GF-D8 (cell line): ENCODE measurements at places on chromosomes 2 and 18.

DNA sequence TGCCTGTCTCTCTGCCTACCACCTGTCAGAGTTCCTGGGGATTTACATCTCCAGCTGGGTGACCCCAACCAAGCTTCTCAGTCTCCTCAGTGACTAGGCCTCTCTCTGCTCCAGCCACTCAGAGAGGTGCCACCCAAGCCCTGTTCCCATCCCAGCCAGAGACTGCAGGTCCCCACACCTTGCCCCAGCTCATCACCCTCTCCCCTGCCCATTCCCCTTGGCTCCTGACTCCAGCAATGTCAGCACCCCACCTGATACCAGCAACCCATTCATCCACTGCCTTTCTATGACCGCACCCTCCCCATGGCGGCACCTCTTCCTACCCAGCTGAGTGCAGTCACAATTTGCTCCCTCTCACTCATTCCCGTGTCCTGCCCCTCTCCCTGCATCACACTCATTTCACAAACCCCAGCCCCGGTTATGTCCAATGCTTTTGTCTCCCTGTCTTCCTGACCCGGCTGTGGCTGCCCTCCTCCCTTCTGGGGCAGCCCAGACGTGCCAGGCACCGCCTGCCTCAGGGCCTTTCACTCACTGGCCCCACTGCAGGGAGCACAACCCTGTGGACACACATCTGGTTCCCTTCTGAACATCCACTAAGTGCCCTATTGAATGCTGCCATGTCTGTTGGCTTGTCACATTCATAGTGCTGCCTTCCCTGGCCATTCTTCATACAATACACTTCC is 494.8 kb upstream of the HS6ST1 start:
- no peak for DNase-seq

DNA sequence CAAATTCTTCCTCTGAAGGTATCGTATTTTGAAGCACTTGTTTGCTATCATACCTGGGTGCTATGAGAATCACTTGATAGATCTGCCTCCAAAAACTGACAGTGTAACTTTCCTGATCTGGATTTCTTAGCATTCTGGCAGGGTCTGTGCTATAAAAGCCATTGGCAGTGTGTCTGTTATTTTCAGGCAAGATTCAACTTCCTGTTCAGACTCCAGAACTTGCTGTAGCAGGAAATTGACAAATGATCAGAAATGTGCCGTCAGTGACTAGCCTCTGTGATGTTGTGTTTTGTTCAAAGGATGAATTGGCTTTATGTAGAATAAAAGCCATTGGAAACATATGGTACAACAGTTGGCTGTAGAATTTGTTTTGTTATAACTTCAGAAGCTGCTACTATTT is 273.3 kb downstream of the PTPRM start:
- no peak for DNase-seq

DNA sequence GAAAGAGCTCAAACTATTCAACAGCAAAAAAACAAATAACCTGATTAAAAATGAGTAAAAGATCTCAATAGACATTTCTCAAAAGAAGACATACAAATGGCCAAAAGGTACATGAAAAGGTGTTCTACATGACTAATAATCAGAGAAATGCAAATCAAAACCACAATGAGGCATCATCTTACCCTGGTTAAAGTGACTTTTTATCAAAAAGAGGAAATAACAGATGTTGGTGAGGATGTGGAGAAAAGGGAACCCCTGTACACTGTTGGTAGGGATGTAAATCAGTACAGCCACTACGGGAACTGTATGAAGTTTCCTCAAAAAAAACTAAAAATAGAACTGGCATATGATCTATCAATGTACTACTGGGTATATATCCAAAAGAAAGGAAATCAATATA is 39.8 kb upstream of the TMEM163 start:
- DNase-seq = no peak

GRCh38 chr2:237276716-237277490 is 137.1 kb downstream of the COL6A3 start:
- DNase-seq = no peak

DNA sequence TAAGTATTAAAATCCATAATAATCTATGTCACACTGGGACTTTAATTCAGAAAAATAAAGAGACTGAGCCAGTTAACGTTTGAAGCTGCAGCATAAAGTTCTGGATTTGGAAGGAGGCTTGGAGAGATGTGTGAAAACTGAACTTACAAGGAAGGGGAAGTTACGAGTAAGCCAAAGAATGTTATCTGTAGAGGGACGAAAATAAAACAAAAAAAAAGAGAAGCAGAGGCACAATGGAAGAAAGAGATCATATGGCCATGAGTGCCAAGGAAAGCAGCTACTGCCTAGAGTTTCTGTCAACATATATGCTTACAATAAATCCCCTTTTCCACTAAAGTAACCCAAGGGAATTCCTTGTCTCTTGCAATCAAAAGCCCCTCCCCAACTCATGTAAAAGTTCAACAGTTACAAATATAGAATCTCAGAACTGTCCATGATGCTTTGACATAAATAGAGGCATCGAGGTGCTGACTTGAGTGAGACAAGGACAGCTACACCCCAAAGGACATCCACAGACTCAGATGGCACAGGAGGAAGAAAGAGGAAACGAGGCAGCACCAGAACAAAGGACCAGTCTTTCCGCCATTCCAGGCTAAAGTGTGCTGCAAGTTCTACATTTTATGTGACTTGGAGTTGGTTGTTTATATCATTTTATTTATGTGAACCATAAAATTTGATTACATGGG is 16.1 kb upstream of the ARL5A start:
- no peak for DNase-seq

DNA sequence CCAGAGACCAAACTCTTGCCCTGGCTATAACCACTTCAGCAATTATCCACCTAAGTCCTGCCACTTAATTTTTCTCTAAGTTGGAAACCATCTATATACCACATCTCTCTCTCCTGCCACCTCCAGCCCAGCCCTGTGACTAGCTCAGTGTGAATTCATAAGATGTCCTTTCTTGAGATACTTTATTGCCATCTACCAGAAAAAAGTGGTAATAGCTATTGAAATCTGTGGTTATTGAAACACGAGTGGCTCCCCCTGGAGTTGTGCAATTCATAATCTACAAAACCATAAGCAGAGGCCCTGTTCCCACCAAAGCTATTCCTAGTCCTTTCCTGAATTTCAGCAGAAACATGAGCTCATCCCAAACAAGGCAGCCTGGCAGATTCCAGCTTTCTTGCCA is 324.0 kb downstream of the TXNL1 start:
- no peak for DNase-seq

GRCh38 chr2:32932825-32933755 is 13.7 kb upstream of the LTBP1 start:
- no peak for DNase-seq

DNA sequence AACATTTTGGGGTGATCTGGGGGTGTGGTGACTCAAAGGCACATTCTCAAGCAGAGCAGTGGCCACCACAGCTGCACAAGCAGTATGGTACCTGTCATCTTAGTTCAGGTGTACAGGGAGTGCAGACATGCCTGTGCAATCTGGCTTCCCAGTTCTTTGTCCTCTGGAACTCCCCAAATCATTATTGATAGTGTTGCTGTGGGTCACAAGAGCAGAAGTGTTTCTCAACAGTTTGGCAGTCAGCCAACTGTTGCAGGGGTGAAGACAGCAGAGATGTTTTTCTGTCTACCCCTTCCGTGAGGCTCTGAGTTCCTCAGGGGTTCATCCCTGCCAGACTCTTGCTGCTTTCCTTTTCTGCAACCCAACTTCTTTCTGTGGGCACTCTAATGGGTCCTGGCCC is 206.5 kb upstream of the ZSWIM2 start:
- no peak for DNase-seq

GRCh38 chr18:43542016-43542415 is 264.7 kb upstream of the SYT4 start:
- DNase-seq = no peak

- DNase-seq = no peak
Observed at GRCh38 chr18:27666016-27666415, 480.9 kb upstream of the CHST9 start.
